ENCODE measurements at places on chromosomes 2 and 18.
A peak's percentile ranks its signal among the peaks of the same experiment; 100 is the strongest.

- DNase-seq: no peak
These were observed 84.9 kb downstream of the CMPK2 start for GRCh38 chr2:6780765-6781274.

DNA sequence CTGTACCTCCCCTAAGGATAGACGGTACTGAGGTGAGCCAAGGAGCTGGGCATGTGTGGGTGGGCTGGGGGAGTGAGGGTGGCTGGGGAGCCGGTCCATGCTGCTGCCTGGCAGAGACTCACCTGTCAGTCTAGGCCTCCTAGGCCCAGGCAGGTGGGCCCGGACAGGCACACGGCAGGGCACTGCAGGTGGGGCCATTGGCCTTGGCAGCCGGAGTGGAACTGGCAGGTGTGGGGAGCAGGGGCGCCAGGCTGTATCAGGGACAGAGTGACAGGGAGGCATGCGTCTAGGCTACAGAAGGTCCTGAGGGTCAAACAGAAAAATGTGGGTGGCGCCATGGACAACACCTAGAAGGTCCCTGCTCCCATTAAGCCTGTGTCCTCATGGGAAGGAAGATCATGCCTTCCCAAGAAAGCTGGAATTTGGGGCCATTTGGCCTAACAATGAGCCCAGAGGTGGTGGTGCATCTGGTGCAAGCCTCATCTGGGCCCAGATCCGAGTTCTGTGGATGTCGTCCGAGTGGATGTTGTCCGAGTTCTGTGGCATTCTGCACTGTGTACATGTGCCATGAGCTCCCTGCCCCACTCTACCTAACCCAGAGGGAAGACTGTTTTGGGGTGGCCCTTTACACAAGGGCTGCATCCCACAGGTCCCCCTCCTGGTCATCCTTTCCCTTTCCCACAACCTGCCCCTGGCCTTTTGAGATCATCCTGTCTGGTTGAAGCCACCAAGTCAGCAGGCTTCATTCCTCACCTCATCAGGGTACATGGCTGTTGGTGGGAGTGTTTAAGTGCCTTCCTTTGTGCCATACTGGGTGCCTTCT lies 249.7 kb downstream of the GLI2 start:
- no peak for DNase-seq

DNA sequence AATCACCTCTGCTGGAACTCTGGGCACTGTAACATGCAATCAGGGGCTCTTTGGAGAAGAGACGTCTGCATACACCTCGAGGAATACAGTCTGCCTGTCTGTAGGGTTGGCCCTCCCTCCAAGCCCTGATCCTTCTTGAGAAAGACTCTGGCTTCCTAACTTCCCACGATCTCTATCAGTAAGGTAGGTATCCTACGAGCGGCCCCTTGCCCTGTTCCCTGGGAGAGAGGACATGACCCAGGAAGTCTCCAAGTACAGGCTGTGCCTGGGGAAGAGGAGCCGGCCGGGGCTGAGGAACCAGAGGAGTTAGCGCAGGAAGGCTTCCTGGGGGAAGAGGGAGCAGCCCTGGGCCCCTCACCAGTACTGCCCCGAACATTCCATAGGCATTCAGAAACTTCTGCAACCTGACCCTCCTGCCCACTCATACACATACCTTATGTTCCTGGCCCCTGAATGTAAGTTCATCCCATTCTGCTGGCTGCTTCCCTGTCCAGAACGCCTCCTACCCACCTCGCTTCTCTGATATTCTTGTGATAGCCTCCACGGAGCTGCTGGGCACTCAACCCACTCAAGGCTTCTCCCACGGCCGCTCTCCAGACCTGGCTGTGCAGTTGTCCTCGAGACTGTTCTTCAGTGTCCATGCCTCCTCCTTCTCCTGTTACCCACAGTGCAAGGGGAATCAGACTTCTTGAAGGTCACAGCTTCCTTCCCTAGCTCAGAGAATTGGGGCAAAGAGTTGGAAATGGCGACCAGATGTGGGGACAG lies 116.1 kb downstream of the CYP26B1 start:
- DNase-seq: no peak

DNA sequence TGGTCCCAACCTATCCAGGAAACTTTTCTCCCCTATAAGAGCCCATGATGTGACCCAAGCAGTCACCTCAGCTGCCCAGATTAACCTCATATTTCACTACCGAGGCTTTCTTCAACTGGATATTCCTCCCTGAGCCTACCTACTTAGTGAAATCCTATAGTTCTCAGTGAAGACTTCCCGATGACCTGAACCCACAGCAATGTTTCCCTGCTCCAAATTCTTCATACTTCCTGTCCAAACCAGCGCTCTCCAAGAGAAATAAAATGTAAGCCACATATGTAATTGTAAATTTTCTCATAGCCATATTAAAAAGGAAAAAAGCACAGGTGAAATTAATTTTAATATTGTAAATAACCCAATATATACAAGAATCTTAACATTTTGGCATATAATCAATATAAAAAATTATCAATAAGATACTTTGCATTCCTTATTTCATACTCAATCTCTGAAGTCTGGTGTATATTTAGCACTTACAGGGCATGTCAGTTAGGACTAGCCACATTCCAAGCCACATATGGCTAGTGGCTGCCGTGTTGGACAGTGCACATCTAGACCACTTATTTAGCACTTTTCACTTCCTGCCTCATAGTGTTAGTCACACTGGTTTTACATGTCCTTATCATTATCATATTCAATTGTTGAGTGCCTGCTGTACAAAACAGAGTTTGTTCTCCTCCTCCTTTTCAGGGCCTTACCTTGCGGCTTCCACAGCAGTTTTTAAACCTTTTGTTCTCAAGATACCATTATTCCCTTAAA lies 1.9 kb upstream of the STAT4 start:
- peak; percentile 36 for DNase-seq

GRCh38 chr2:65919550-65920188 lies 487.3 kb upstream of the SPRED2 start:
- no peak for DNase-seq

DNA sequence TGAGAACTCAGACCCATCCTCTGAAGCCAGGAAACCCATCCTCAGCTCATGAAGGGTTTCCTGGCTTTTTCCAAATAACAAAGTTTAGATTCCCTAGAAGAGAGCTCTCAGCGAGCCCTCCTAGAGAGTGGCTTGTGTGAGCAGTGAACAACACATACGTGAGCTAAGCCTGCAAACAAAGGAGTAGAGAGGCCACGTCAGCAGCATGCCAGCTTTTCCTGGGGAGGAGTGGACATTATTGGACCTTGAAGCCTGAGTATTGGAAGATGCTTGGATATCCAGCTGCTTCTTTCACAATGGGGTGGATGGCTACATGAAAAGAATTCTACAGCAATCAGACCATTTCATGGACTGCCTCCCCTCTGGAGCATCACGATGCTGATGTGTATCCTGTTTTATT lies 21.1 kb downstream of the KIF5C start:
- DNase-seq: no peak

All from RCC 7860 (cell line).